ENCODE measurements at places on chromosomes 6 and 20.

DNA sequence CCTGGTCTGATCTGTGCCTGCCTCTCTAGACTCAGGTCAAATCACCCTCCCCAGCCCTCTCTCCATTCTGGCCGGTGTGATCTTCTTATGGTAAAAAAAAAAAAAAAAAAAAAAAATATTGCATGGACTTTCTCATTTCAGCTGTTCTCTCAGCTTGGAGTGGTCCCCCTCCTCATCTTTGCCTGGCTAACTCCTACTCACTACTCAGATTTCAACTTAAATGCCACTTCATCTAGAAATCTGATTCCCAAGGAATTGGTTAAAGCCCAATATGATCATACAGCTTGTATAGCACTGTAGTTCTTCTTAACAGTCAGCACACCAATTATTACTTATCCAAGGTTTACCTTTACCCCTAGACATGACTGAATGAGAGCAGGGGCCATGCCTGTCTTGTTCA is 105.9 kb upstream of the CARMIL1 start:
- DNase-seq = no peak

GRCh38 chr20:40675599-40676221 is 13.3 kb downstream of the MAFB start:
- DNase-seq = no peak

DNA sequence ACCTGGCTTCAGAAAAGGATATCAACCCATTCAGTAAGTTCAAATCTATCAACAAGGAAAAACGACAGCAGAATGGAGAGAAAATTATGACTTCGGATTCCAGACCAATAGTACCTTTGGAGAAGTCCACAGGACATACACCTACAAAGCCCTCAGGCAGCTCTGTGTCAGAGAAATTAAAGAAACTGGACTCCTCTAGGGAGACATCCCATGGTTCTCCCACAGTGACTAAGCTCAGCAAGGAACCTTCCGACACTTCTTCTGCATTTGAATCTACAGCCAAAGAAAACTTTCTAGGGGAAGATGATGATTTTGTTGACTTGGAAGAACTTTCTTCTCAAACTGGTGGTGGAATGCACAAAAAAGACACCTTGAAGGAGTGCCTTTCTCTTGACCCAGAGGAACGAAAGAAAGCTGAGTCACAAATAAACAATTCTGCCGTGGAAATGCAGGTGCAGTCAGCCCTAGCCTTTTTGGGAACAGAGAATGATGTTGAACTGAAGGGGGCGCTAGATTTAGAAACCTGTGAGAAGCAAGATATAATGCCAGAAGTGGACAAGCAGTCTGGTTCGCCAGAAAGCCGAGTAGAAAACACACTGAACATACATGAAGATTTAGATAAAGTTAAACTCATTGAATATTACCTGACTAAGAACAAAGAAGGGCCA is 67.4 kb upstream of the HINT3 start:
- DNase-seq = no peak

DNA sequence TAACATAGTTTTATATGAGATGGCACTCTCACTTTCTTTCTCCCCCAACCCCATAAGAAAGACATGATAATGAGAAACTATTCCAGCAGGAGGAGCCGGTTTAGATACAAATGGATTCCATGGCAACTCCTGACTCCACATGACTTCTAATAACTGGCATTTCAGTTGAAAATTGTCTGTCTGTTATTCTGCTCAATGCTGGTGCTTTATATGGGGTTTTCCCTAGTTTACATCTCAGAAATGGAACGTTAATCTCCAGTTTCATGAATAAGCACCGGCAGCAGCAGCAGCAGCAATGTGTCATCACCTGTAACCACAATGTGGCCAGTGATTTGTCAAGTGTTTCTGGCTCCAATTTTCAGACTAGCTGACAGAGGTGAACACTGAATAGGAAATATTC is 8.0 kb upstream of the SIM1 start:
- no peak for DNase-seq

- DNase-seq = peak; percentile 27
These were observed 339.6 kb downstream of the ARHGAP18 start for GRCh38 chr6:129370268-129370916.

DNA sequence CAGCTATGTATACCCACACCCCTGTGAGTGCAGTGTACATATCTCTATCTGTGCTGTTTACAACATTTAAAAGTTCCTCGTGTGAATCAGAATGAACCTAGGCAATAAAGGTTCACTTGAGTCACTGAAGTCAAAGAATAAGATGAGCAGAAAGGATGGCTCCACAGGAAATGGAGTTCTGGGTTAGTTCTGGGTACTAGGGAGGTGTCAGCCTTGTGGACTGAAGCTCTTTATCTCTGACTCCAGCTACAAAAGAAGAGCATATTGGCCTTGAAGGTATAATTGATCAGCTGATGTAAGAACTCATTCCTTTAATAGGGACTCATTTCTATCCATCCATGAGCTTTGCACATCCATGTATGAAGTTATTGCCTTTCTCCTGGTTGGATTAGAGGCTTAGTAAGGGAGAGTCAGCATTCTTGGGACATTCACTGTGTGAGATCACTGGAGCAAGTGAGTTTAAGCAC is 73.9 kb upstream of the BACH2 start:
- no peak for DNase-seq

GRCh38 chr6:28748192-28748591 is 175.6 kb downstream of the TRIM27 start:
- DNase-seq = no peak

- peak; percentile 25 for DNase-seq
These were observed 1.4 kb downstream of the BMP6 start for GRCh38 chr6:7727086-7727945.

DNA sequence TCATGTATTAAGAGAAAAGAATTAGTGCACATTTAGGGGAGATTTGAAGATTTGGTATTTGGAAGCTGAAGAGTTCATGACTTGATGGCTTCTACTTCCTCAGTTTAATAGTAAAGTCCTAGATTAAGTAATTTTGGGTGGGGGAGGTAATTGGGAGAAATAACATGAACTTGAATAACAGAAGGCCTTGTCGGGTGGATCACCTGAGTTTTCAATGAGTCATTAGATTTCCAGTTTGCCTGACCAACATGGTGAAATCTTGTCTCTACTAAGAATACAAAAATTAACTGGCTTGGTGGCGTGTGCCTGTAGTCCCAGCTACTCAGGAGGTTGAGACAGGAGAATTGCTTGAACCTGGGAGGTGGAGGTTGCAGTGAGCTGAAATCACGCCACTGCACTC is 181.0 kb downstream of the GJA1 start:
- no peak for DNase-seq

- no peak for DNase-seq
These were observed 18.2 kb upstream of the LAMP5 start for GRCh38 chr20:9496155-9496554.

- no peak for DNase-seq
These were observed 14.8 kb downstream of the ERMARD start for GRCh38 chr6:169766232-169766631.

DNA sequence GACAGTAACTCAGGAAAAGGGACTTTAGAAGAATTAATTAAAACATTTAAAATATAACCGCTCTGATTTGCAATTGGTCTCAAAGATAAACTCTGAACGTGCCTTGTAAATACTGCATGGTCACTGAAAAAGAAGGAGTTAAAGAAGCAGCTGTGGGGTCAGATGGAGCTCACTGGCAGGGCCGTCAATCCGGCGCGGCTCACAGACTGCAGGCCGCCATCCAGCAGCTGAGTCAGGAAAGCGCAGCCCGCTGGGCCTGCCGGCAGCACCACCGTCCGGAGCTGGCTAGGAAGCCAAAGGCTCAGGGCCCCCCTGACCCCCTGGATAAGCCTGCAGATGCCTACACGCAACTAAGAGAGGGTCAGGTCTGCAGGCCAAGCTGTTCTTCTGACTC is 54.2 kb upstream of the FRMD1 start:
- peak; percentile 67 for DNase-seq

DNA sequence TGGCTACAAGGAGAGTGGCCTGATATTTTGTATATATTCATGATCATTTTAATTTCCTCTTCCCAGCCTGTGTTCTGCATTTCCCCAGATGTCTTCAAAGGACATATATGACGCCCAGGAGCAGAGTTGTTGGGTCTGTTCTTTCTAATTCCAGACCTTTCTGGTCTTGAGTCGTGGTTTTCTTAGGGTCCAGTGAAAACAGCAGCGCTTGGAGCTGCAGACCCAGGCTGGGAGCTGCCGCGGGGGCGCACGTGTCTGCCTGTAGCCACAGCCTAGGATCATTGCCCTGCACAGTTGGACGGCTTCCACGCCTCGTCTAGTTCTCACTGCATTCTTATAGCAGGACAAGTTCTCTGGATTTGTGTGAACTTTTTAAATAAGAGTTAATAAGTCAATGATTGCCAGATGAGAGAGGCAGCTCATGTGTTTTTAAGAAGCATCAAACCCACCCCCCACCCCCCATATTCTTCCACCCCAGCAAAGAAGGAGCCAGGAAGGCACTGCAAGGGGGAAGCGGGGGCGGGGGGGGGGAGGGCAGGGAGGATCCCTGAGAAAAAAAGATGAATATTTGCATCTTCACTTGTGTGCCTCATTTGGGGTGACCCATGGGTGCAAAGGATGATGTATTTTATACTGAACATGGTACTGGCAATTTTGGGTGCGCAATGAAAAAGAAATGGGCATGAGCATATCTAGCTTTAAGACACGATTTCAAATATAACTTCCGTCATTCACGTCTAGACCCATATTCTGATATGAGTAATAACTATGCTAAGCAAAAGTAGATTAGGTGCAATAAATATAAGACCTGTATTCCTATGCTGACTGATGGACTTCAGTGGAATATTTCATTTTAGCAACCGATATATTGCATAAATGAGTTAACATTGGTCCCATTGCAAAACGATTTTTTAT is 160.0 kb downstream of the TBXT start:
- DNase-seq = peak; percentile 84

- no peak for DNase-seq
These were observed 705.7 kb upstream of the SLC35B3 start for GRCh38 chr6:9140951-9141460.

DNA sequence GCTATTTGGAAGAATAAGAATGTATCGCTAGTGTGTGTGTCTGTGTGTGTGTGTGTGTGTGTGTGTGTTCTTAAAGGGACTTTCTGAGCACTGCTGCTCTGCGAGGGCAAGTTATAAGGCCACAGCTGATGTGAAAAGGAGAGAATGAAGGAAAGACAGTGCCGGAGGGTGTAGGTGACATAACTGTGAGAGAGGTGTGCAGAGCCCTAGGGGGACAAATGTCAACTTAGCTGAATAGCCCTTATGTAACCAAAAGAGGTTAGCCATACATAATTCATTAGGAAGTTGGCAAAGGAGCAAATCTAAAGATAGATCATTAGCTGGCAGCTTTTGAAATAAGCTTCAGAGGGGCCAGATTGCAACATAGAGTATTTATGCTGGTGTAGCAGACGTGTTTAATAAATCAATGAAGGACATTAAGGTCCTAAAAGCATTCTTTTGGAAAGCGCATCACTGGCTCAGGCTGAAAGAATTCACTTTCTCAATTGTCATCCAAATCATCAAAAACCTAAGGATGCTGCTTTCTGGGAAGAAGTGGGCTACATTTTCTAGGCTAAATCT is 81.0 kb downstream of the NDUFAF5 start:
- DNase-seq = no peak

DNA sequence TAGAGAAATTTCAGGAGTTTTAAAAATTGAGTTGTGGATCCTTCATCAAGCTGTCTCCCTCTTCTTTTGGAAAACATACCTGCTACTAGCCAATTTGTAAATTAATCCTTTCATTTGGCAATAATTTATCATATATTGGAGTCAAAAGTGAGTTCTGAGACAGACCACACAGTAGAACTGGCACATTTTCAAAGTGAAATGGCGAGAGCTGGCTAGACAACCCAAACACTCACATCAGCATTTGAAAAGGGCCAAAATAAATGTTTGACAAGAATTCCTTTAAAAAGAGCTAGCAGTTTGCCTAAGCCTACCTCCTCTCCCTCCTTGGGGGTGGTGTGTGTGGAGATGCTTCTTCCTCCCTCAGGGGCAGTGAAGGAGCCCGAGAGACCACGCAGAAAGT is 47.9 kb upstream of the KCNK16 start:
- DNase-seq = no peak

GRCh38 chr6:81758221-81758620 is 5.7 kb upstream of the TENT5A start:
- DNase-seq = no peak

- DNase-seq = no peak
These were observed 54.9 kb downstream of the RSPO3 start for GRCh38 chr6:127173156-127173940.

DNA sequence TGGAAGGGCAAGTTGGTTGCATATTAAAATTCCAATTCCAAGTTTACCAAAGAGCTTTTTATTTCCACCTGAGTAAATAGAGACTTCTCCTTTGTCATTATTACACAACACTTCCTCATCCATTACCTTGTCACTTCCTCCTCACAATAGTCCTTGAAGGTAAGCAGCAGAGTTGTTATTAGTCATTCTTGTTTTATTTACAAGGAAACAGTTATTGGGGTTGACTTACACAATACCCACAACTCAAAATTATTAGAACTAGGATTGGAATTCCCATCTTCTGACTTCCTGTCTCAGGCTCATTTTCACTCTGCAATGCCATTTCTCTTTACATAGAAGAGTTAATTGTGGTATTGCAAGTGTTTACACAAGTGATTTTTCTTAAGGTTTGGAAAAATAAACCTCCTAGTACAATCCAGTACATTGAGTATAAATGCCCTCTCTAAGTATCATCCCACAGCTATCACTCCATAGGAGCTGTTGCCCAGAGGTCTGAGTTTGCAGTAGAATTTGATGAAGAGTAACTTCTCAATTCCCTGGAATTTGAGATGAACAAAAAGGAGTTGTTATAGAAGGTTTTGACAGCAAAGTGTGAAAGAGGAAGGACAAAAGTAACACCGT is 28.9 kb upstream of the MTRF1L start:
- DNase-seq = no peak

- no peak for DNase-seq
These were observed 18.9 kb downstream of the OR2W1 start for GRCh38 chr6:29025927-29026585.

GRCh38 chr6:38146021-38146733 is 326.6 kb downstream of the ZFAND3 start:
- no peak for DNase-seq

DNA sequence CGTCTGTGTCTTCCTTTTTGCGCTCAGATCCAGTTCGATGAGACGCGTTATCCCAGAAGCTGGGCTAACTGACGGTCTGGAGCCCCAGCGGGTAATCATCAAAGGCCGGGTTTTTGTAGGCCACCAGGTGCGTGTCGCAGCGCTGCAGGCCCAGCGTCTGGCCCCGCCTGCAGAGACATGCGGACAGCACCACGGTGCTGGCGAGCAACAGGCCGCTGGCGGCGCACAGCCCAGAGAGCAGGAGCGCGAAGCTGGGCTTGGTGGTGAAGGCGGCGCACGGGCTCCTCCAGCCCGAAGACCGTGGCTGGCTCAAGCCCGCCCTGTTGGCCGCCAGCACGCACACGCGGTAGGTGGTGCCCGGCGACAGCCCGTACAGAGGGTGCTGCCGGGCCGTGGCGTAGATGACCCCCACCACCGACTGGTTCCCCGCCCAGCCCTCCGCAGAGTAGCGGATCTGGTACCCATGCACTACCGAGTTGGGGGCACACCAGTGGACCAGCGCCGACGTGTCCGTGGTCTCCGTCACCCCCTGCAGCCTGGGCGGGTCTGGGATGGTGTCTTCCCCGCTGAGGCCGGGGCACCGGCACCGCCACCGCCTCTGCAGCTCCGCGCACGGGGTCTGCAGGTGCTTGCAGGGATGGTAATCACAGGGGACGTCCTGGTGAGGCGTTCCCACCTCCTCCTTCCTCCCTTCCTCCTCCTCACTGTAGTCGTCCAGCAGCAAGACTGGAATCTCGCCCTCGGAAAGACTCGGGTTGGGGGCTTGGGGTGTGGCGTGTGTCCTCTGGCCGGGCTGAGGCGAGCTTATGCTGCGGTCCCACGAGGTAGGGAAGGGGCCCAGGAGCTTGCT is 12.7 kb downstream of the LRRN4 start:
- DNase-seq = no peak

Measured in ovary (tissue), 10 donors.